Renal pelvis (tissue), 12 donors: ENCODE measurements at places on chromosomes 16 and 17.

- DNase-seq: no peak
Observed at GRCh38 chr17:44751806-44752205, 7.0 kb upstream of the ADAM11 start.

DNA sequence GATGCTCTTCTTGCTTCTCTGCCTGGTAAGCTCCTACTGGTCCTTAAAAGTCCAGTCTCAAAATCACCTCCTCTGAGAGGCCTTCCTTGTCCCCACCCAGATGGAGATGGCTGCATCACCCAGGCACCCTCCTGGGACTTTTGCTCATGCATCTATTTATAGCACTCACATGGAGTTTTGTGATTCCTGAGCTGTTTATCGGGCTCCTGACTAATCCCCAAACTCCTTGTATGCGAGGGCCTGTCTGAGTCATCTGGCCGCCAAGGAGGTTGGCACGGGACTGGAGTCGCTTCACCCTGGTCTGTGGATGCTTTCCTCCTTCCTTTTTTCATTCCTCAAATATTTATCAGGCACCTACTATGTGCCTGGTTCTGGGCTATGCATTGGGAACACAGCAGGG, 2.3 kb upstream of the MAP2K3 start:
- no peak for DNase-seq

DNA sequence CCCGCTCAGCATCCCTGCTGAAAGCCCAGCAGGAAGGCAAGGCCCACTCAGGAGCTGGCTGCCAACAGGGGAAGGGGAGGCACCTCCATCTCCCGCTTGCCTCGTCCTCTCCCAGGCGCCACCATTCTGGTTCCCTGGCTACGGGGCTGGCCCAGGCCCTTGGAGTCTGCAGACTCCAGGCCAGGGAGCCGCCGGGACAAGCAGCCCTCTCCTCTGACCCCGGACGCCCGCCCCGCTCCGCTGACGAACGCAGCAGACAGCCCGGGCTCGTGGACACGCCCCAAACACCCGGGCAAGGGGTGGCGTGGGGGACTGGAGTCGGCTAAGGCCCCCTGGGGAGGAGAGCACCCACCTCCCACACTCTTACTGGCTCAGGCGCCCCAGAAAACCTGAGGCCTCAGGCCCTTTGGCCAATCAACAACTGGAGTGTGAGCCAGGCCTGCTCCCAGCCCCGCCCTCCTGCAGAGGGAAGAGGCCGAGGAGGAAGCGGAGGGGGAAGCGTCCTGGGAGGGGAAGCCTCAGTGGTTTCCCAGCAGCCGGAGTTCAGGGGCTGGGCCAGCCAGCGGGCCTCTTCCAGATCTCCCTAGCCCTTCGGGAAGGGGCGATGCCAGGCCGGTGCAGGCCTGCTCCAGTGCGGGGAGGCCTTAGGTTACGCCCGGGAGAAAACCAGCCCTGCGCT, 4.2 kb downstream of the MNT start:
- peak; percentile 95 for DNase-seq

GRCh38 chr17:75614006-75614405, 19.2 kb upstream of the SMIM5 start:
- DNase-seq: no peak

GRCh38 chr17:7323731-7324437, 5.3 kb downstream of the NEURL4 start:
- no peak for DNase-seq
